ENCODE measurements at places on chromosomes 5 and 9. TPM values are rescaled to one million over a fixed set of nuclear protein-coding genes. Genes with fewer than 3 reads are reported as not detected.

The HRCT1 gene
- not detected for total RNA-seq

The PCDHGA1 gene
- total RNA-seq: 2.3 TPM

The OTP gene
- total RNA-seq: not detected

The ZNF454 gene
- not detected for total RNA-seq

The FYB1 gene
- 0.42 TPM for total RNA-seq

The ADAMTS16 gene
- total RNA-seq: not detected

The HAPLN1 gene
- 14.3 TPM for total RNA-seq

The FOXD4L5 gene
- total RNA-seq: 0.27 TPM

The TMEM252 gene
- not detected for total RNA-seq

The VLDLR gene
- total RNA-seq: 34.1 TPM

The ADRB2 gene
- 7.5 TPM for total RNA-seq

The LSM11 gene
- 3.0 TPM for total RNA-seq

The IFNA2 gene
- total RNA-seq: not detected

The TMEM215 gene
- not detected for total RNA-seq

The DMRT3 gene
- total RNA-seq: not detected

The PLCXD3 gene
- total RNA-seq: 19.3 TPM

The TLE4 gene
- total RNA-seq: 11.2 TPM

The C5orf63 gene
- total RNA-seq: 0.46 TPM

The CHSY3 gene
- total RNA-seq: 6.7 TPM

The SAXO1 gene
- 0.06 TPM for total RNA-seq

The SPINK13 gene
- total RNA-seq: not detected

The BTNL8 gene
- not detected for total RNA-seq

The MARCHF11 gene
- 5.1 TPM for total RNA-seq

The PCDHB5 gene
- total RNA-seq: 27.5 TPM

The ARHGEF37 gene
- total RNA-seq: 7.6 TPM

The CCL27 gene
- 0.77 TPM for total RNA-seq

The ACOT12 gene
- not detected for total RNA-seq

The N4BP3 gene
- total RNA-seq: 13.7 TPM

The HTR4 gene
- 2.3 TPM for total RNA-seq

The RHOBTB3 gene
- 477 TPM for total RNA-seq
